ENCODE measurements at places on chromosomes 12 and 14. TPM values are rescaled to one million over a fixed set of nuclear protein-coding genes. Genes with fewer than 3 reads are reported as not detected.

CMA1 gene
- total RNA-seq: 0.47 TPM

ERP27 gene
- total RNA-seq: 0.25 TPM

TRIM9 gene
- 0.42 TPM for total RNA-seq

FGF23 gene
- not detected for total RNA-seq

PLBD1 gene
- 24.7 TPM for total RNA-seq

TMX1 gene
- total RNA-seq: 8.9 TPM

SLC5A8 gene
- total RNA-seq: not detected

STYK1 gene
- not detected for total RNA-seq

YEATS4 gene
- 12.8 TPM for total RNA-seq

SPIC gene
- not detected for total RNA-seq

C12orf54 gene
- not detected for total RNA-seq

ATG2B gene
- total RNA-seq: 11.5 TPM

FGF6 gene
- not detected for total RNA-seq

ZBTB1 gene
- 23.7 TPM for total RNA-seq

MAP1LC3B2 gene
- 3.2 TPM for total RNA-seq

ZC2HC1C gene
- total RNA-seq: 14.0 TPM

FKBP11 gene
- total RNA-seq: 6.3 TPM

C12orf60 gene
- total RNA-seq: 1.3 TPM

ACOT6 gene
- total RNA-seq: not detected

SEC23A gene
- total RNA-seq: 85.5 TPM

DIO2 gene
- 7.2 TPM for total RNA-seq

PPM1H gene
- total RNA-seq: 8.5 TPM

CLEC4D gene
- total RNA-seq: not detected

GLI1 gene
- 0.37 TPM for total RNA-seq

KRT1 gene
- total RNA-seq: 0.15 TPM

OR4K14 gene
- not detected for total RNA-seq

BCL11B gene
- total RNA-seq: 0.20 TPM

RNFT2 gene
- total RNA-seq: 0.45 TPM

JKAMP gene
- 27.8 TPM for total RNA-seq

PLA2G1B gene
- not detected for total RNA-seq

NTF3 gene
- total RNA-seq: 1.1 TPM

FERMT2 gene
- 116 TPM for total RNA-seq

PIK3C2G gene
- not detected for total RNA-seq

RNASE7 gene
- total RNA-seq: not detected

ZNF385A gene
- 7.7 TPM for total RNA-seq

ABCD4 gene
- 25.2 TPM for total RNA-seq

ATF7IP gene
- total RNA-seq: 58.5 TPM

CALCOCO1 gene
- total RNA-seq: 210 TPM

SYT1 gene
- 0.17 TPM for total RNA-seq

KCNC2 gene
- not detected for total RNA-seq

BLOC1S1 gene
- total RNA-seq: 124 TPM

USP44 gene
- 1.0 TPM for total RNA-seq

CLEC7A gene
- total RNA-seq: 2.8 TPM

KCNK13 gene
- total RNA-seq: 4.5 TPM

HOXC6 gene
- 0.15 TPM for total RNA-seq

GALNT6 gene
- total RNA-seq: 0.77 TPM

TAS2R43 gene
- not detected for total RNA-seq

LMNTD1 gene
- total RNA-seq: not detected

Measured in left ventricle myocardium superior (tissue), 1 donor.